ENCODE measurements at places on chromosomes 11 and 22.

DNA sequence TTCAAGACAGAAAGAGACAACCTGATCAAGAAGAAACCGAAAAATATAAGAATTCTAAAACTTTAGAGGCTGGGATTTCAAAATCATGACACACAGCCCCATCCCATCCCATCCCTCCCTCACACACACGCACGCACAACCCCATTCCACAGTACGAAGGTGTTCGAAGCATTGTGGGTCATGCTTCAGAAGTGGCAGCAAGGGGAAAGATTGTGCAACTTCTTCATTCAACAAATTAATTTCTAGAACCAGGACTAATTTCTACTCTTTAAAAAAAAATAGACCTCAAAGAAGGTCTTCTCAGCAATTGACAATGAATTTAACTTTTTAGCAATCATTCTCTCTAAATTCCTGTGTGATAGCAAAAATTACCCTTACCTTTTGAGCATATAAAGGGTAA lies 867 bp downstream of the SPA17 start:
- no peaks in the 10 kb centered on the region for H3K36me3 ChIP-seq
- peaks cover 12% of the 10 kb centered on the region for H3K4me1 ChIP-seq
- peaks cover 2% of the 10 kb centered on the region for H3K27me3 ChIP-seq

GRCh38 chr22:18968011-18968749 lies 32.1 kb upstream of the PRODH start:
- no peaks in the 10 kb centered on the region for H3K27me3 ChIP-seq
- no peaks in the 10 kb centered on the region for H3K36me3 ChIP-seq
- H3K27ac ChIP-seq: no peak overlapping the region
- no peak for DNase-seq

GRCh38 chr22:29184849-29185490 lies 20.7 kb upstream of the EMID1 start:
- no peaks in the 10 kb centered on the region for H3K36me3 ChIP-seq
- no peak overlapping the region for H3K27ac ChIP-seq
- H3K27me3 ChIP-seq: no peaks in the 10 kb centered on the region
- DNase-seq: no peak
- H3K4me1 ChIP-seq: no peaks in the 10 kb centered on the region

GRCh38 chr11:64438986-64439771 lies 80.2 kb downstream of the RPS6KA4 start:
- DNase-seq: no peak
- H3K27me3 ChIP-seq: peaks cover 33% of the 10 kb centered on the region
- H3K4me3 ChIP-seq: no peak overlapping the region
- no peaks in the 10 kb centered on the region for H3K4me1 ChIP-seq

GRCh38 chr11:84847842-84848241 lies 779.3 kb downstream of the DLG2 start:
- H3K4me1 ChIP-seq: no peaks in the 10 kb centered on the region
- H3K36me3 ChIP-seq: peaks cover 4% of the 10 kb centered on the region

- H3K4me3 ChIP-seq: peak overlapping the region; percentile 98
- H3K4me1 ChIP-seq: peaks cover 40% of the 10 kb centered on the region
- H3K36me3 ChIP-seq: peaks cover 4% of the 10 kb centered on the region
These were observed 644 bp downstream of the SPTY2D1 start for GRCh38 chr11:18633256-18634139.

DNA sequence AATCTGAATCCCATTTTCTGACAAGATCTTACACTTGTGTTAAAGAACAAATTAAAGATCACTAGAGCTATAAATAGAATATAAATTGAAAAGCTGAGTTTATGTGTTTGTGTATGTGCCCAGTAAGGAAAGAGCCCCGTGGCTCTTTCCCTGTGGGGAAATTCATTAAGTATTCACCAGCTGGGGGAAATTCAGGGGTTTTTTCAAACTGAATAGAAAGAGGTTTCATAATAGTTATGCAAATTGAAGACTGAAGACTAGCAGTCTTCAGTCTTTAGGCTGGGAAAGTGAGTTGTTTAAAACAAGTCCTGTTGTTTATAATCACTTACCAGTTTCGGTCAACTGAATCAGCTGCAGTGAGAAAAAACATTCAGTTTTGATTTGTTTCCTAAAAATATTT lies 11.3 kb upstream of the MS4A7 start:
- H3K4me1 ChIP-seq: peaks cover 20% of the 10 kb centered on the region
- peaks cover 4% of the 10 kb centered on the region for H3K36me3 ChIP-seq
- H3K27ac ChIP-seq: peak overlapping the region; percentile 29
- DNase-seq: no peak

DNA sequence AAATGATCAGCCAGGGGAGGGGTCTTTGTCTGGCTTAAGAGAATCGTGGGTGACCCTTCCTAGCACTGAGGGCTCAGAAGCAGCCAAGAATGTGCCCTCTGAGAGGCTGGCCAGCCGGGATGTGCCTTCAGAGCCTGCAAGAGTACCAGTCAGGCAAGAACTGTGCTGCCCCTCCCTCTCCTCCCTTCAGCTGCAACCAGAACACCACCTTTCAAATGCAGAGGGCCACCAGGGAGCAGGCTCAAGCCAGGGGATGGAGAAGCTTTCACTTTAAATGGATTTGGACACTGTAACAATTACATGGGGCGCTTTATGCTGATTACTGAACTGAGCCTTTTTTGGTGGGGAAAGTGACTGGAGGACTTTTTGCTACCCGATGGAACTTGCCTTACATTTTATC lies 44.9 kb upstream of the TENM4 start:
- H3K4me1 ChIP-seq: no peaks in the 10 kb centered on the region
- no peak overlapping the region for H3K4me3 ChIP-seq
- H3K27ac ChIP-seq: no peak overlapping the region
- no peak for DNase-seq
- H3K36me3 ChIP-seq: no peaks in the 10 kb centered on the region
- H3K27me3 ChIP-seq: no peaks in the 10 kb centered on the region

DNA sequence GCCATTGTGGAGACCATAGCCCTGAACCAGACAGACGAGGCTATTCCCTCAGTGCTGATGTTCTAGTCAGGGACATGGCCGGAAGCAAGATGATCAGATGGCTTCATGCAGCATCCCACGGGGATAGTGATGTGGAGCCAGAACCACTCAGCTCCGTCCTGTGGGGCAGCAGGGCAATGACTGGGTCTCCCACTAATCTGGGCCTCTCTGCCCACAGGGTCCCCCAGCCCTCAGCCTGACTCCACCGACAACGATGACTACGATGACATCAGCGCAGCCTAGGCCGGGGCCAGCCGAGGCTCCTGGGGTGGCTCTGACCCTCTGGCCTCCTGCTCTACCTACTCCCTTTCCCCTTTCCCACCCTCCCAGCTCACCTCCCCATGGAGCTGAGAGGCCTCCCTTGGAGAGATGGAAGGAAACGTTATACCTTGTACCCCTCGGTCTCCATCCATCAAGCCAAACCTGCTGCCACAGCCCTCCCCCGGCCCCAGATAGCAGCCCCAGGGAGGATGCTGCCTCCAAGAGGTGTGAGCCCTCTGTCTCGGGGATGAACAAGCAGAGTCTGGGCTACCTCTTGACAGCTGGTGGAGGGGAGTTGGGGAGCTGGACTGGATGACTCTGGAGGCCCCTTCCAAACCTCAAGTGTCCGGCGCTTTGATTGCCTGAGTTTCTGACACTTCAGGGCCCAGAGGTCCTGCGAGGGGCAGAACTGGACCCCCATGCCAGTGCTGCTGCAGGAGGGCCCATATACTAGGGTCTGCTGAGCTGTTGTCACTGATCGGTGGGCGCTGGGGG lies 47.8 kb downstream of the CD6 start:
- no peaks in the 10 kb centered on the region for H3K27me3 ChIP-seq

DNA sequence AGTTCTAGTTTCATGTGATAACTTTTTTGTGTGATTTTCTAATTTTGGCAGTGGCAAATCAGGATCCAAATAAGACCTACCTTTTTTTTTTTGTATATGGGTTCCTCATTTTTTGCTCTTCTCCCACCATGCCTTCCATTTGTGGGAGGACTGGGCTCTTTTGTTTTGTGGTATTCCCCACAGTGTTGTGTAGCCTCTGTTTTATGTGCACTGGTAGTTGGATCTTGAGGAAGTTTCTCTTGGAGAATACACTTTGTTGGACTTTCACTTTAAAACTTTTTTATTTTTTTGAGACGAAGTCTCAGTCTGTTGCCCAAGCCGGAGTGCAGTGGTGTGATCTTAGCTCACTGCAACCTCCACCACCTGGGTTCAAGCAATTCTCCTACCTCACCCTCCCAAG lies 39.7 kb downstream of the PPP6R3 start:
- H3K27me3 ChIP-seq: no peaks in the 10 kb centered on the region
- peak overlapping the region; percentile 78 for H3K27ac ChIP-seq
- DNase-seq: no peak

DNA sequence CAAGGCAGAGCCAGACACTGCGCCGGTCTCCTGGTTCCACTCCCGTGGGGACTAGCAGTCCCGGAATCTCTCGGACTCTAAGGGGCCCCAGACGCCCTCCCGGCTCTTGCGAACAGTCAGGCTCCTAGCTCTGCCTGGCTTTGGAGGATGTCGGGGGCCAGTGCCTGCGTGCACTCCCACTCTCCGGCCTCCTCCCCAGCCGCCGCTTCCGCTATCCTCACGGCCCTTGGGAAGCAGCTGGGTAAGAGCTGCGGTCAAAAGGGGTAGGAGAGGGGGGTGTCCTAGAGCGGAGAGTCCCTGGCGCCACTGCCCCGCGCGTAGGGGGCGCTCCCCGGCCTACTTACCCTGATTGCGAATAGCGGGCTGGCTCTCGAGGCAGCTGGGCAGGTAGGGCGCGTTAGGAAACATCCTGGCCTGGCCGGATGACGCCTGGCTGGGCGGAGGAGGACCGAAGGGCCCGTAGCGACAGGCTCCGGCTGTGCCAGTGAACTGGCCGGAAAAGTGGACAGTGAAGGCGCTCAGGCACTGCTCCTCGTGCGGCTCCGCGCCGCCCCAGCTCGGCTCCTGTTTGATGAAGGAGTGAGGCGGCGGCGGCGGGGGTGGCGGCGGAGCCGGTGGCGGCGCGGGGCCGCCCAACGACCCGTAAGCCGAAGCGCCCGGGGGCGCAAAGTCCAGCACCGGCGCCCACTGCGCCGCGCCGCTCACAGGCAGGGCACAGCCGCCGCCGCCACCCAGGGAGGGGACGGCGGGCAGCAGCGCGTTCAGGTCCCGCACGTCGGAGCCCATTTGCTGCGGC lies 785 bp downstream of the WT1 start:
- no peak overlapping the region for H3K4me3 ChIP-seq
- no peaks in the 10 kb centered on the region for H3K4me1 ChIP-seq
- no peak overlapping the region for H3K27ac ChIP-seq

GRCh38 chr11:9748361-9748970 lies 84.6 kb downstream of the SWAP70 start:
- peak; percentile 72 for DNase-seq
- H3K27me3 ChIP-seq: no peaks in the 10 kb centered on the region
- peaks cover 10% of the 10 kb centered on the region for H3K4me1 ChIP-seq
- H3K27ac ChIP-seq: no peak overlapping the region

DNA sequence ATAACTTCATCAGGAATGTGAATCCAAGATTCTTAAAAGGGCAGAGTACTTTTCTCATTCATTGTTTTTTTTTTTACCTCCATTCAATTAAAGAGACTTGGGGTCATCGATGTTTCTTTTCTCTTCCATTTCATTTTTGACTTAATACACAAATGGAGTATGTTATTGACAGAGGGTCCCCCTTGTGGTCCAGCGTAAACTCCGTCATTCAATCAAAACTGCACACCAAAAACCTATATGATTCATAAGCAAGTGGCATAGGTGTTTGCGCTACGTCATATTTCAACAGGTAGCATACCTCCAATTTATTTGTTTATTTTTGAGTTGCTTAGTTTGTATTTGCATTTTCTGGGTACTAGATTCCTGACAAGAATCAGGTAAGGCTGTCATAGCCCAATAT lies 12.7 kb upstream of the FOLH1 start:
- no peaks in the 10 kb centered on the region for H3K27me3 ChIP-seq
- H3K27ac ChIP-seq: no peak overlapping the region
- no peak for DNase-seq
- no peak overlapping the region for H3K4me3 ChIP-seq

GRCh38 chr11:36588099-36588498 lies 6.2 kb upstream of the IFTAP start:
- peaks cover 44% of the 10 kb centered on the region for H3K27me3 ChIP-seq
- H3K4me3 ChIP-seq: no peak overlapping the region
- no peak for DNase-seq
- H3K27ac ChIP-seq: no peak overlapping the region
- H3K4me1 ChIP-seq: no peaks in the 10 kb centered on the region
- H3K36me3 ChIP-seq: no peaks in the 10 kb centered on the region

DNA sequence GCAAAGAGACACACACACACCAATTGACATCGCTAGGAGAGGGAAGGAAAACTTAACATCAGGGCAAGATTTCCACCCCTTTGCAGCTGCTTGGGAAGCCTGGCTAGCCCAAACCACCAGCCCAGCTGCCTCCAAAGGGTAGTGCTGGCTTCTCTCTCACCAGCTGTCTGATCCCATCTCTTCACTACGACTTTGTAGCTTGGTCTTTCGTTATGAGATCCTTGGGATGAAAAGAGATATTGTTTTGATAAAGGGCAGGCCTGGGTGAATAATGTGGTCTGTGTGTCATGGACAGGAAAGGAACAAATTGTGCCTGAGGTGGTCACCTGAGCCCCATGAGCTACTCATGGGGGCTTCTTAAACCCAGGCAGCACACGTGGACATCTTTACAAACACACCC lies 101.9 kb downstream of the ARL14EP start:
- no peak overlapping the region for H3K4me3 ChIP-seq
- no peaks in the 10 kb centered on the region for H3K36me3 ChIP-seq
- no peak overlapping the region for H3K27ac ChIP-seq
- H3K4me1 ChIP-seq: no peaks in the 10 kb centered on the region
- no peaks in the 10 kb centered on the region for H3K27me3 ChIP-seq

DNA sequence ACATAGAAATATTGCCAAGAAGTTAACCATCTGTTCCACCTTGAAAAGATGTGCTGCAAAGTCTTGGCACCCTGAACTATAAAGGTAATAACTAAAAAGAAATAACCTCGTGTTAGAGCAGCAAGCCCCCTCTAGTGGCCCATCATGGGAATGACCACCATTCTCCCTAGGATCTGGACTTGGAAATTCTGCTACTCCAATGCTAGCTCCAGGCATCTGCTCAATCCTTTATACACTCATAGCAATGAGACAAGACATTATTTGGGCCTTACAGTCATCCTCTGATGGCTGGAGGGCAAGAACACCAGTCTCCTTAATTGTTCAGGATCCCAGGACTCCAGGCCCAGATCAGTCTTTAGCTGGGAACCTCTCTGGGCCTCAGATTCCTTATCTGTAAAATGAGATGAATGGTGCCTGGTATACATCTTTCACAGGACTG lies 76.0 kb downstream of the CWC15 start:
- peaks cover 14% of the 10 kb centered on the region for H3K36me3 ChIP-seq
- no peaks in the 10 kb centered on the region for H3K4me1 ChIP-seq
- H3K27me3 ChIP-seq: no peaks in the 10 kb centered on the region
- H3K27ac ChIP-seq: no peak overlapping the region
- no peak overlapping the region for H3K4me3 ChIP-seq
